ENCODE measurements at places on chromosomes 16 and 17.

DNA sequence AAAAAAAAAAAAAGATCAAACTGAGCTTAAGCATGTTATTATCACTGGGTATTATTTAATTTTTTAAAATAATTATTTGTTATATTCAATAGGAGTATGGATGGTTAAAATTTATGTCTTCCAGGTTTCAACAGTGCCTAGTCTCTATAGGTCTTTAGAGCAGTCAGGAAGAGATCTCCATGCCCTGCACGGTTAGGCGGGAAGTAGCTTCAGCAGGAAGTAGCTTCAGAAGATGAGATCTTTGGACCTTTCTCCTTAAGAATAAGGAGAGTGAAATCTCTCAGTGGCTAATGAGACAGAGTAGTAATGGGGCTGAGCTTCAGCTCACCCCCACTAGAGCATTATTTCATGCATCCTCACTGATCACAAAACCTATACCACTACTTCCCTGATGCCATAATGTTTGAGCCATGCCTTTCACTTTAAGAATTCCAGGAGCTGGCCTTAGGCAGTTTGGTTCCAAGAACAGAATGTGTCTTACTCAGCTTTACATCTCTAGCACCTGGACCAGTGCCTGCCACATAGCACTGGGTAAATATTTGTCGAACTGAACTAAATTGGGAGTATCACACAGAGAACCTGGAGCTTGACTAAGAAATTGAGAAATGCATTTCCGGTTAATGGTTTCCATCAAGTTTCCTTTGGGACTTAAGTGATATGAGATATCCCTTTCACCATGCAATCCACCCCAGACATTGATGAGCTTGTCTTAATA is 43.5 kb downstream of the SCPEP1 start:
- DNase-seq = no peak

GRCh38 chr17:82160075-82160474 is 52.6 kb downstream of the CCDC57 start:
- DNase-seq = no peak

GRCh38 chr16:55849536-55849935 is 16.6 kb upstream of the CES1 start:
- DNase-seq = no peak

DNA sequence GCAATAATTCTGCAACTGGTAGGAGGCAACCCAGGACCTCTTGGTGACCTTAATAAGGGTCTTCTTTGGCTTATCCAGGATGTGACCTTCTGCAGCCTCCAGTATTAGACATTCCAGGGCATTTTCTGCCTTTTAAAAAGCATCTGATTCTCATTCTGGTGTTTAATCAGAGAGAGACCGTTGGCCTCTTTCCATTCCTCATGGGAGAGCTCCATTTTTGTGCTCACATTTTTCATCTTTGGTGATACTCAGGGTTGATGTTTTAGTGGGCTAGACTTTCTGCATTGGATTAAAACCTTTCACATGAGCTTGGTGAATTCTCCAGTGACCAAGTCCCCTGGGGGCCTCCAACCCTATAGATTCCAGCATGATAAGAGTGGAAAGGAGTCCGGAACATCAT is 150.2 kb upstream of the CACNG5 start:
- no peak for DNase-seq

DNA sequence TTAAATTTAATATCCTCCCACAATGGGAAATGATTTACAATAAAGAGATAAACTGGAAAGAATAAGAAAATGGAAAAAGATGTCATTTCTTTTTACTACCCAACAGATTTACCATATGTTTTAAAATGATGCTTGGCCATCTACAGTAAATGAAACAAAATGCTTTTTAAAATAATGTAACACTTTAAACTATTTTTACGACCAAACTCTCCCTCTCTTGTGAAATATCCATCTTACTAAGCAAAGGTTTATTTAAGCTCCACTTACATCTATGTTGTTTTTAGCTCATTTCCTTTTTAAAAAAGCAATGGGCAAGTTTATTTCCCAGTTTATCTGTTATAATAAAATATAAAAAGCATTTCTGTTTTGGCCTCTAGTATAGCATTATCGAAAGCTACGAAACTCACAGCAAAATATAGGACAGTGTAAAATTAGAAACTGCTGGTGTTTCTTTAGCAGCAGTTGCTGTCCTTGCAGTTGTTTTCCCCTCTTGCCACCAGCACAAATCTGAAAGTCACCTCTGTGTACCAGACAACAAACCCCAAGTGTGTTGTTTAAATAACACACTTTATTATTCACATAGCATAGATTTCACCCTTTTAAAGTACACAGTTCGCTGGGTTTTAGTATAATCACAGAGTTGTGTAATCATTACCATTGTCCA is 195.1 kb downstream of the CDRT15L2 start:
- DNase-seq = no peak

GRCh38 chr17:81741594-81742452 is 29.7 kb downstream of the SLC25A10 start:
- no peak for DNase-seq

GRCh38 chr17:17700251-17700969 is 19.2 kb downstream of the RAI1 start:
- DNase-seq = no peak

DNA sequence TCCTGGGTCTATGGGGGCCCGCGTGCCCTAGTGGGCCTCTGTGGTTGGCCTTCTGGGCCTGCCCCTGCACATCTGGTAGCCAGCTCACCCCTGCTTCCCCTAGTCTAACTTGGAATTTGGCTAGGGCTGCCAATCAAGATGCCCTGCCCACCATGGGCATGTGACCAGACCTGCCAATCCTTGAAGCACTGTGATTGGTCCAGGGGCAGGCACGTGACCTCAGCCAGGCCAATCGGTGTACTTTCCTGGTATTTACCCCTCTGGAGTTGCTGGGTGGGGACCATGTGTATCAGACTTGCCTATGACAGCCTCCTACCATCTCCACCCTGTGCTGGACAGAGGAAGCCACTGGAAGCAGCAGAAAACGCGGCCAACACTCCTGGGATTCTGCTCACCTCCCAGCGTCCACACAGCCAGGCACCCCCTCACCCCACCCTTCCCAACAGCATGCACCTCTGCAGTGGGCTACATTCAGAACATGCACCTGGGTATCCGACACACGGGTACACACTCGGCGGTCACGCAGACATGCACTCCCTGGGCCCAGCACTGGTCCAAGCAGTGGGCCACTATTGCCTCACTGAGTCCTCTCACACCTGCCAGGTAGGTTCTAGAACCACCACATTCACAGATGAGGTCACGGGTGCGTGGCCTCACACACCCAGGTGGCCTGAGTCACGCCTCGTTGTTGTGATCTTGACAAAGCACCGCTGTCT is 96.9 kb downstream of the RBFOX3 start:
- no peak for DNase-seq

DNA sequence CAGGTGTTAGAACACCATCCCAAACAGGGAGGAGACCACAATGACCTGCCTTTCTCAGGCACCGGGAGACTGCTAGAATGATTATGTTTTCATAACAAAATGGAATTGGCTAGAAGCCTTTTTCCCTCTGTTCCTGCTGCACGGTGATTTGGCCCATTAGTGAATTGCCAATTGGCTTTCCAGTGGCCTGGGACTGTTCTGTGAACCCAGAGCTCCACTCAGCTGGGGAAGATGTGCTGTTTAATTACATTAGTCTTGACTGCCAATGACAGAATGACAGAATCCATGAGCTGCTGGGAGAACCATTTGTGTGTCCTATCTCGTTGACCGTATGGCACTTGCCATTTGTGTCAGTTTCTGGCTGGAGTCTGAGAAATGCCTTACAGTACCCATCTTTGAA is 242.9 kb downstream of the CDH11 start:
- no peak for DNase-seq

GRCh38 chr16:50696575-50697420 is 3.4 kb downstream of the NOD2 start:
- DNase-seq = peak; percentile 65

DNA sequence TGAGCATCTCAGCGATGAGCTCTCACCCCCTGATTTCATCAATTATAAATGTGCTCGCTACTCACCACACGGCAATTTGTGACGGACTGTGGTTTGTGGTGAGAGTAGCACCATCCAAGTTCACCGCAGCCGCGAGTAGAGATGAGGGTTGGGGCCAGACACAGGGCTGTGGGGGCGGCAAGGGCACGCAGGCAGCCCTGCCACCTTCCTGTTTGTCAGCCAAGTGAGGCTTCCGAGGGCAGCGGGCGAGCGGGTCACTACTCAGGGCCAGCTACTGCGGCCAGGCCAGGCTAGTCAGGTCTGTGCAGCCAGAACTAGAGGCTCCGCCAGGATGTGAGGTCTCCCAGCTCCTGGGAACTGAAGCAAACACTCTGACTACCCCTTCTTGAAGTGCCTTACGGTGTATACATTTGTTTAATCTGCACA is 39.6 kb upstream of the MEOX1 start:
- peak; percentile 74 for DNase-seq

- DNase-seq = no peak
These were observed 65.6 kb downstream of the XYLT1 start for GRCh38 chr16:17404941-17405689.

GRCh38 chr16:11047057-11047456 is 102.7 kb downstream of the CLEC16A start:
- no peak for DNase-seq

DNA sequence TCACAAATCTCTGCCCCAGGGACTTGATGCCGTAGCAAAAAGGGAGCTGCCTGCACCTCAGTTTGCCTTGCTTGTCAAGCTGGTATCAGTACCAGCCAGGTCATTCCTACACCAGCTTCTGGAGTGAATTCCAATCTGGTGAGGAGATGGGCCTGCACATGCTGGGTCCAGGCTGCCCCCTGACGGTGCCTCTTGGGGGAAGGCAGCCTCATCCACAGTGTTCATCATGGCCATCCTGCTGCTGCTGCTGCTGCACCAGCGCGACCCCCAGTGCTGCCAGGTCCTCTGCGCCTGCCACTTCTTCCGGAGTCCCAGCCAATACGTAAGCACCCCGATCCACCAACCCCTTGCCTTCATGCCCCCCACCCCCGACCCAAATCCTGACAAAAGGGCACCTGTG is 8.3 kb downstream of the MRPL27 start:
- DNase-seq = no peak

- peak; percentile 93 for DNase-seq
These were observed at the start of gene TMEM101 for GRCh38 chr17:44014437-44015172. TSS of gene TMEM101 (minus strand) at chr17:44014963. CDS start at chr17:44014952, 11 bp downstream.

GRCh38 chr17:37483311-37484039 is 6.2 kb upstream of the DUSP14 start:
- no peak for DNase-seq

DNA sequence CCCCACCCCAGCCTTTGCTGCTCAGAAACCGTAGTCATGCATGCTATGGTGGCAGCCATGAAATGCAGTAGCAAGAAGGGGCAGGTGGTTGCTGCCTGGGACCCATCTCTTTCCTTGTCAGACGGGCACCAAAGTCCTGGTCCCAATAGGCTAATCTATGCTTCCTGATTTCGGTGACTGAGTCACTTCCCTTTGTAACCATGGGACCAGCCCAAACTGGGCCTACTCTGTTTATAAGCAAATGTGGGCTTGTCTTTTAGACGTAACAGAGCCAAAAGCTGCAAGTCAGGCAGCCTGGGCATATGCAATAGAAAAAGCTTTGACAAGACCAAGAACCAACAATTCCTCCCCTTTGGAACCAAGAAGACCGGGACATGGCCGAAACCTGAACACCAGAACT is 99.1 kb upstream of the RBBP6 start:
- DNase-seq = no peak
